ENCODE measurements at places on chromosomes 3 and 15.
A peak's percentile ranks its signal among the peaks of the same experiment; 100 is the strongest.

- DNase-seq, result peak; percentile 30
Observed at GRCh38 chr3:133209871-133210550, 171.8 kb downstream of the TMEM108 start.

- peak; percentile 99 for DNase-seq
Observed at GRCh38 chr3:193872265-193872753, 263.6 kb upstream of the HES1 start.

DNA sequence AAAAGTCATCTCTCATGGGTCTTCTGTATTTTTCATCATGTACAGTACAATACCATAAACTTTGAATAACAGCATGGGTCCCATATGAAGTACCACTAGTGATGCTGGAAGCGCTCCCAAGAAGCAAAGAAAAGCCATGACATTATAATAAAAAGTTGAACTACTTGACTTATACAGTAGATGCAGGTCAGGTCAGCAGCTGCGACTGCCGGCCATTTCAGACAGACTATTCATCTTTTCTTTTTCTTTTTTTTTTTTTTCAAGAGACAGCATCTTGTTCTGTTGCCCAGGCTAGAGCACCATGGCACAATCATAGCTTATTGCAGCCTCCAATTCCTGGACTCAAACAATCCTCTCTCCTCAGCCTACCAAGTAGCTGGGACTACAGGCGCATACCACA lies 10.2 kb downstream of the RAF1 start:
- DNase-seq, result no peak

DNA sequence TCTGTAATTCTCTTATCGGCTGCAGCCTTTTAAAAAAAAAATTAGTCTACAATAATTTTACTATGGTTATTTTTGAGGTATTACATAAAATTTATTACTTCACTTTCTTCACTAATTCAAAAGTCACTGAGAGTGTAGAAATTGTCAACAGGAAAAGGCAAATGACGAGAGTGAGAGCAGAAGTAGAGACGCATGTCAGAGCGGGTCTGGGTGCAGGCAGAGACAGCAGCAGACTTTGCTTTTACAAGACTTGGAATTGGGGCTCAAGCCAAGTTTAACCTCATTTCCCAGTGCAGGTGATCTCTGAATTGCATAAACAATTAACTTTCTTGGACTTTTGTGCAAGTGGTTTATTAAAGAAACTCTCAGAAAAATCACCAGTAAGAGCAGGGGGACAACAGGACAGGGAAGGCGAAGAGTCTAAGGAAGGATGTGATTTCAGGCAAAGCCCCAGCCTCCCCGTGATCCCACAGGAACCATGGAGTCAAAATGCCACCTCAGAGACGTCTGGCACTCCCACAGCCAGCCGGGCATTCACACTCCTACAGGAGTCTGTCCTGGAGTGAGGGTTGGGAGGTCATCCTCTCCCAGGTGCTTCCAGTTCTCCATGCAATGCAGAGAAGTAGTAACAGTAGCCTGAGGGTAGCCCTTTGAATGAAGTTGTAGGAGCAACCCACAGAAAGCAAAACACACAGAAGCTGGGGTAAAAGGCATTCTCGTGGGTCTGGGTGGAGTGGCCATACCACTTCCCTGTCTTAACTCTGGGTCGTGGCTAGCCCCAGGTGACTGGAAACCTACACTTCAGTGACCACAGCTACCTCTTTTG lies 274.0 kb upstream of the TGFBR2 start:
- no peak for DNase-seq

DNA sequence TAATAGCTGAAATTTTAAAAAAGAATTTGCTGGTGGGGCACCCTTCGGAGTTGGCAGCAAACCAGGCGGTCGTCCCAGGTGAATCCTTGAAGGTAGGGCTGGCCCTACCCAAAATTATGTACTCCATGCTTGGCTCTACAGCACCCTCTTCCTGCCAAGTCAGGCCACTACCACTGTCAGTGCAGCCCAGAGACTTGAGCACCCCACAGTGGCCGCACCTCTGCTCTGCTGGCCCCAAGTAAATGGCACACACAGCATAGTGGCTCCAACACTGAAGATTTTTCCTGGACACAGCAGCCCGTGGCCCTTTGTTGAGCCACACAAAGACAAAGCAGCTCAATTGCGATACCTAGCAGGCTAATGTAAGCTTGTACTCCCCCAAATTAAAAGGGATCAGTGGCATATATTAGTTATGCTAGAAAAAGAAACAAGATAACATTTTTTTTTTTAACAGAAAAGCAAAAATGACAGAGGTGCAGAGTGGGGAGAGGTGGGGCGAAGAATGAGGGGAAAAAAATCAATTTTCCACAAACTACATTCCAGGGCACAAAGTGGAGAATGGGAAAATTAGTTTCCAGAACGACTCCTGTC lies 250.5 kb downstream of the UACA start:
- peak; percentile 70 for DNase-seq

GRCh38 chr15:62691008-62691407 lies 351.5 kb upstream of the TPM1 start:
- DNase-seq, result peak; percentile 17

GRCh38 chr15:44195151-44195740 lies at the start of gene FRMD5:
FRMD5 (minus strand) TSS chr15:44195271.
- DNase-seq, result peak; percentile 90

DNA sequence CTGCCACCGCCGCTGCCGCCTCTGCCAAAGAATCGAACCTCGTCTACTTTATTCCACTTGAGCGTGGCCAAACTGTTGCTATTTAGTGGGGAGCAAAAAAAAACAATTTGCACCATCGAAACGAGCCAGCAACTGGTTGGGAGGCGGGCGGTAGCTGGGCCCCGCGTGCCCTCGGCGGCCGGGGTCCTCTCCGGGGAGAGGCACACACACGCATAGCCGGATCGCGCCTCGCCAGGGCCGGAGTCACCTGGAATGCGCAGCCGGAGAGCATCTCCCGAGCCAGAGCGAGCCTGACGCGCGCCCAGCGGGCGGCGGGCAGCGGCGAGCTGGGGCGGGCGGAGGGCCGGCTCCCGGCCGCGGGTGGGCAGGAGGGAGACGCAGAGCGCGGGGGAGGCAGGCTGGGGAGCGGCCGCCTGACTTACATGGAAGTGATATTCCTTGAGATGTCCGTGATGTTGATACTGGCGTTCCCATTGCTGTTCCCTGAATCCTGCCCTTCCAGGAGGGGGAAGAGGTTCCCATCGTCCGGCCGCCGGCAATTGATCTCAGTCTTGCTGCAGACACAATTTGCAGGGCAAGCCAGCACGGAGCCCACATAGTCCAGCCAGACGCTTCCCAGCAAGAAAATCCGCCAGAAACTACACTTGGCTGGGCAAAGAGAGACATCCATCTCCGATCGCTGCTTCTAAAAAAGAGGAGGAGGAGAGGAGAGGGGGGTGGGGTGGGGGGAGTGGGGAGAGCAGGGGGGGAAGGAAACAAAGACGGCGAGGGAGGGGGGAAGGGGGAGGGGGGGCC lies 858 bp downstream of the NTRK3 start:
- DNase-seq, result peak; percentile 8

DNA sequence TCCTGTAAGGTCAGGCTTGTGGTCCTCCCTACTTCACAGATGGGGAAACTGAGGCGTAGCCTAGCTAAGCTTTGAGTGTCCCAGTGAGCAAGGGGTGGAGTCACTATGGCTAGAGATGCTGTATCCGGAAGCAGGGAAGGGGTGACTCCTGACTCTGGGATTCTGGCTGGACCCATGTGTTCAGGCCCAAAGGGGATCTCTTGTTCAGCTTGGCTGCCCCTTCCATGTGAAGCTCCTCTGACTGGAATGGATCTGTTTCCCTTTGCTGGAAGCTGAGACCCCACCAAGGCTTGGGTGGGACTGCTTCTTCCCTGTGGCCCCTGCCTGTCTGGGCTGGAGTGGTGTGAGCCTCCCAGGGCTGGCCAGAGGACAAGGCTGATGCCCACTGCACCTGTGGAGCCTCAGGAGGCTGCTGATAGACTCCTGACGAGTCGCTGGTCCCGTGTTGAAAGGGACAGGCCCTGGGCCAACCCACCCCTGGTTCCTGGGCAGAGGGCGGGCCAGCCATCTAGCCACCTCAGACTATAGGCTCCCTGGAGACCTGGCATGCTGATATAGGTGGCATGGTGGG lies 1.0 kb downstream of the MAPKAPK3 start:
- DNase-seq, result peak; percentile 25

DNA sequence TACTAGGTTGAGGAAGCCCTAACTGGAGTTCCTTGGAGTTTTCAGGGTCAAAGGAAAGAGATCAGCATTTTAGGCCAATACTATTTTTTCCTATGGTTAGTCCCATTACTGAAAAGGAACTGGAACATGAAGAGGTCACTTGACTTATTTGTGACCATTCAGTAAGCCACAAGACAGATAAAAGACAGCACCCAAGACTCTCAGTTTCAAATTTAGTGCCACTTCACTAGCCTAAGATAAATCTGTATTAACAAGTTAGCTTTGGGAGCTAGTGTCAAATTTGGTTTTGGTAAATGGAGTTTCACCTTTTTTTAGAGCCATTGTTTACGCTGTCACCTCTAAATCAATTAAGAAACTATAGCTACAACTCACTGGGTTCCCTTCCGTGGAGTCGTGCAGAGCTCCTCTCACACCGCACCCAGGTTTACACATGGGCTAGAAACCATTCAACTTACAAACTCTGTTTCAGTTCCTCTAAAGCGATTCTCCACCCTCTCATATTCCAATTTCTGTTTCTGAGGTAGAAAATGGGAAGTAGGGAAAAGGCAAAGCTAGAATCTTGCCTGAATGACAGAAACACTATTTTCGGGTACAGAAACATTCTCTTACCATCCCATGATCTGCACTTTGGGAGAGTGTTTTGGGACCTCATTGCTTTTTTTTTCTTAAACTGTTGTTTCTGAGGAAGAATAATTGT lies 14.4 kb downstream of the CCDC32 start:
- no peak for DNase-seq

- no peak for DNase-seq
Observed at GRCh38 chr3:63878394-63879060, 14.9 kb downstream of the ATXN7 start.

DNA sequence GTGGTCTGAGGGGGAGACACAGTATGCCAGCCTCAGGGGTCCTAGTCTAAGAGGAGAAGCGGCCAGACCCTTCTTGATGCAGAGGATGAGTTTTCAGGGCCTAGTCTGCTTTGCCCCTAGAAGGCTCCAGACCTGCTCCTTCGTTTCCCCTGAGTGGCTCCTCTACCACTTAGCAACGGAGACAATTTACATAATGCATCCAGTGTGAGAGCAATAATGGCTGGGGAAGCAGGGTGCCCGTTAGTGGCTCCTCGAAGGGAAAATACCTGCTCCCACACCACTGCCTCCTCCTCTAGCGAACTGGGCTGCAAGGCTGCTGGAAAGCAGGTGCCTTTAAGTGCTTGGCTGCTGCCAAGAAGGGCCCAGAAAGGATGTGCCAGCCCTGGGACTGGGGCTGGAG lies 38.9 kb downstream of the CACNA2D2 start:
- no peak for DNase-seq

DNA sequence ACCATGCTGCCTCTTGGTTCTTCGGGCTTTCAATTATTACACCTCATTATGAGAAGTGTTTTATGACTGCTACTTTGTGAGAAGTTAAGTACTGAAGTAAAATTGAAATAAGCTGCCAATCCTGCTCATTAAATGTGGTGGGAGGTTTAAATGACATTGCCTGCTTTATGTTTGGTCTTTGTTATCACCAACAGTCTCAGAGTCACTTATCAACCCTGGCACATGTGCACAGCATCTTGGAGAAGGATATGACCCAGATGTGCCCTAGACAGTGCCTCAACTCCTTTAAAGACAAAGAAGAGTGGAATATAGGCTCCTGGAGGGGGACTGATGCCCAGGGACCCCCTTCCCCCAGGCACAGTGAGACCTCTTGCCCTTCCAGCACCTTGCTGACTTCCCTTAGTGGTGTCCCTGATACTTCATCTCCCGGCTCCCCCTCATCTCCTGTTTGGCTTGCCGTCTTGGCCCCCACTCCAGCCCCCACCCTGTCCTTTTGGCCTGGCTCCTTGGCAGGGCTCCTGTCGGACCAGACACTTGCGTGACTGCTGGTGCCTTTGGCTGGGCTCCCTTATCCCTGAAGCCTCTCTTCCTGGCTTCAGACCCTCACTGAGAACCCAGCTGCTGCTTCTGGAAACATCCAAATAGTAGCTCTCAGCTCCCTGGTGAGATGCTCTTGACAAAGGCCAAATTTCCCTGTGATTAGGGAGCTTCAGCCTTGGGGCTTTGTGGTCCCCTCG lies 39.8 kb downstream of the ARHGAP31 start:
- no peak for DNase-seq

- DNase-seq, result no peak
Observed at GRCh38 chr15:61063875-61064320, 165.2 kb downstream of the RORA start.

DNA sequence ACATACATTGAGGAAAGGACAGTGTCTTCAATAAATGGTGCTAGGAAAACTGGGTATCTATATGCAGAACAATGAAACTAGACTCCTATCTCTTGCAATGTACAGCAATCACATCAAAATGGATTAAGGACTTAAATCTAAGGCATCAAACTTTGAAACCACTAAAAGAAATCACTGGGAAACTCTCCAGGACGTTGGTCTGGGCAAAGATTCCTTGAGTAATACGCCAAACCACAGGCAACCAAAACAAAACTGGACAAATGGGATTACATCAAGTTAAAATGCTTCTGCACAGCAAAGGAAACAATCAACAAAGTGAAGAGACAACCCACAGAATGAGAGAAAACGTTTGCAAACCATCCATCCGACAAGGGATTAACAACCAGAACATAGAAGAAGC lies 14.5 kb downstream of the LAMP3 start:
- DNase-seq, result peak; percentile 74

DNA sequence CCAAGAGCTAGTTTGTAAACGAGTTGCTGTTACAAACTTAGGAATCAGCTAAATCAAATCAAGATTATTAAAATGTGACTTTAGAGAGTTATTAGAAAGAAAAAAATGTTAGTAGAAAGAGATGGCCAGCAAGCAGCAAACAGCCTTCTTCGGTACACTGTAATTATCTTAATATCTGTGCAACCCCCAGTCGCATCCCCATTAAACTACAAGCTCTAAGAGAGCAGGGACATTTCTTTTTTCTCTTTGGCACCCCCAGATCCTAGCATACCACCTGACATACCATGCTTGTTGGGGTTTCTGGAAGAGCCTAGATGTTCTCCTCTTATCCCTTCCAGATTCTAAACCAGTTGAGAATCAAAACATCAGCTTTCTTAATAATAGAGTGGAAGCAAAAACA lies 45.1 kb upstream of the LIPC start:
- no peak for DNase-seq

- DNase-seq, result no peak
Observed at GRCh38 chr15:33375236-33375635, 64.5 kb downstream of the RYR3 start.

DNA sequence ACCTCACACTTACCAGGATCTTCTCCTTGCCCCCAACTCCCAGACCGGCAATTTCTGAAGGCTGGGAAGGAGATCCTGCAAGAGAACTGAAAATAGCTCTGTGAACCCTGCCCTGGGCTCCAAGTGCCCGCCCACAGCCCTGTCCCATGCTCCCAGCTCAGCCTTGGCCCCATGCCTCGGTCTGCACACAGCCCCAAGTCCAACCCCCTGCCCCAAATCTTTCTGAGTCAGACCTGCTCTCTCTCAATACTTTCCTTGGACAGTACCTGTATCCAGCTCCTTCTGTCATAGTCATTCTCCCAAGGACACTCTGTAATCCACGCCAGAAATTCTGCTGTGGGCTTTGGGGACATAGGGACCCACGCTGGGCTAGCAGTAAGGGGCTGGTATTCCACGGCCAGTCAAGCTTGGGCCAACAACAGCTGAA lies 6.3 kb upstream of the SMAD3 start:
- DNase-seq, result no peak
